ENCODE measurements at places on chromosomes 7 and 10.

DNA sequence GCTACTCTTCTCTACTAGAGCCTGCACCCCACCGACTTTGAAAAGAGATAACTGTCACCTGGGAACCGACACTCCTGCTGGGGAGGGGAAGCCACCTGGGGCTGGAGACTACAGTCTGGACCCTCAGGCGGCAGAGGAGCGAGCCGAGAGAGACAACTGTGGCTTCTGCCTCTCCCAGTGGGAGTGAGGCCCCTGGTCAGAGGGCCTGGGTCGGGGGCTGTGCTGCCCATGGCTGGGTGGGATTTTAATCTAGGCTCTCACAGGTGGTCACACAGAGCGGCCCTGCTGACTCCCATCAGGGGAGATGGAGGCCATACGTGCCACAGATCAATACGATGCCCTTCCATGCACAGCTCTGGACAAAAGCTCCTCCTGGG, 372.1 kb downstream of the DNAJB6 start:
- DNase-seq, result no peak

DNA sequence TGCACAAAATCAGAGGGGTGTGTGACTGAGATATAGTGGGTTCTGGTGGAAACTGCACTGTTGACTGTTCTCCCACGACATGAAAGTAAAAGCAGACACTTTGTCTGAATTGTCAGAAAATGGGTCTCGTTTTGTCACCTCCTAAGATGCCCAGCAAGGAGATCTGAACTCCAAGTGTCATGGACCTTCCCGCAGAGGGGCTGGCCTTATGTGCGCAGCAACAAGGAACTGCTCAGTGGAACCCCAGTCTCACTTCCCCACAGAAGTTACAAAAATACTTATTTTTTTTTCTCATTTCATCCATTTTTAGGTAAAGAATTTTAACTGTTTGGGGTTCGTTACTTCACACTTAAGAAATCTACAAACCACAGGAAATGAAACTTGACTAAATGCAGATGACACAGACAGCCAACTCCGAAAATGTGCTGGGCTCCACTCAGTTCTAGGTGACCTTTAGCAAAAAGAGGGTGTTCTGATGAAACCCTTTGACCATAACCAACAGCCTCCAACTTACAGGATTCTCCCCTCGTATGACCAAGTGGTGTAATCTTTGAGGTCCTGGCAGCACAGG, 115.0 kb downstream of the FAM107B start:
- peak; percentile 90 for DNase-seq

- no peak for DNase-seq
Observed at GRCh38 chr10:78688901-78689583, 379.7 kb upstream of the ZMIZ1 start.

GRCh38 chr10:94180576-94180975, 182.2 kb downstream of the NOC3L start:
- DNase-seq, result no peak

DNA sequence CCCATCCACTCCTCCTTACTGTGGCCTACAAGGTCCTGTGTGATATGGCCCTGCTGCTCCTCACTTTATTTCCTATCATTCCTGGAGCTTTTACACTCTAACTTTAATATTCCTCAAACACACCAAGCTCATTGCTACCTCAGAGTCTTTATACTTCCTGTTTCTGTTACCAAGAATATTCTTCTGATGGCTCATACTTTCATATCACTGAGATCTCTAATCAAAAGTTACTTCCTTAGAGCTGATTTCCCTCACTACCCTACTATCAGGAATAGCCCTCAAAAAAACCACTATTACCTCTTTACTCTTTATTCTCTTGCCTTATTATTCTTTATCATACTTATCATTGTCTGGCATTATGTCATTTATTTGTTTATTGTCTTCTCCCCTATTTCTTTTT, 5.8 kb upstream of the PPP3CB start:
- peak; percentile 37 for DNase-seq

- DNase-seq, result no peak
Observed at GRCh38 chr10:127021801-127022200, 116.6 kb downstream of the DOCK1 start.

- DNase-seq, result peak; percentile 59
Observed at GRCh38 chr10:129785536-129785981, 178.5 kb downstream of the EBF3 start.

DNA sequence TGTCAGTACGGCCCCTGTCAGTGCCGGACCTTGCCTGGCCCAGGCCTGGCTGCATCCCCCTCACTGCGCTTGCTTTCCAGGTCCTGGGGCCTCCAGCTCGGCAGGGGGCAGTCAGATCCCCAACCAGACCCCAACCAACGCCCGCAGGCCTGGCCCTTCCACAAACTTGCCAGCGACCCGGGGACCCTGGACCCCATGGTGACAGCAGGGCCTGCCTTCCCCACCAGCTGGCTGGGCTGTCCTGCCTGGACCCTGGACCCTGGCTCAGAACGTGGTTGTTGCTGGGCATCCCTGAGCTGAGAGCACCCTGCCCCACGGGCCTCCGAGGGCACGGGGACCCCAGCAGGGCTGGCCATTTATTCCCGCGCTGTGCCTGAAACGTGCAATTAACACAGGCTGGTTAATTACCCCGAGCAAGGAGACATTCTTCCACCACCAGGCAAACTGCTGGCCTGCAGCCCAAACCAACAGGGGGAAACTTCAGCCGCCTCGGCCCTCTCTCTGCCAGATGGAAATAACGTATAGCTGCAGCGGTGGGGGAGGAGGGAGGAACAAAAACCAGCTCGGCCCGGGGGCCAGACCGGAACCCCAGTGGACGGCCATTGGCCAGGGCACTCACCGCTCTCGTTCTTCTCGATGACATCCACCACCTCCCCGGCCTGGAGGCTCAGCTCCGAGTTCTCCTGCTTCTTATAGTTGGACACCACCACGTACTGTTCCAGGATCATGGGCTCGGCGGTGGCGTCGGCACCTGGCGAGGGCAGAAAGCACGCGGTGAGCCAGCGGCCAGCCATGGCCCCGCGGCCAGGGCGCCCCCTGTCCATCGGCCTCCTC, 167.1 kb downstream of the NEURL1 start:
- DNase-seq, result no peak

- DNase-seq, result no peak
Observed at GRCh38 chr7:15832996-15833395, 146.5 kb upstream of the MEOX2 start.

DNA sequence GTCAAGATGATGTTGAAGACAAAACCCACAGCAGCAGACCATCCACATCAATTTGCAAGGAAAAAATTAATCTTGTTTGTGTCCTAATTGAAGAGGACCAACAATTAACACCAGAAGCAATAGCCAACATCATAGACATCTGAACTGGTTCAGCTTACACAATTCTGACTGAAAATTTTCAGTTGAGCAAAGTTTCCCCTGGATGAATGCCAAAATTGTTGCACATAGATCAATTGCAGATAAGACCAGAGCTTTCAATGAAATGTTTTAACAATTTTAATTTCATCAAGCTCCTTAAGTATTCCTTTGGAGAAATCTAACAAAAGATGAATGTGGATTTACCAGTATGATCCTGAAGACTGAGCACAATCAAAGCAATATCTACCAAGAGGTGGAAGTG, 168.6 kb downstream of the CTNNA3 start:
- no peak for DNase-seq

- no peak for DNase-seq
Observed at GRCh38 chr7:46218461-46219200, 297.6 kb upstream of the IGFBP3 start.

GRCh38 chr10:72235544-72236279, 19.6 kb upstream of the ASCC1 start:
- DNase-seq, result no peak

DNA sequence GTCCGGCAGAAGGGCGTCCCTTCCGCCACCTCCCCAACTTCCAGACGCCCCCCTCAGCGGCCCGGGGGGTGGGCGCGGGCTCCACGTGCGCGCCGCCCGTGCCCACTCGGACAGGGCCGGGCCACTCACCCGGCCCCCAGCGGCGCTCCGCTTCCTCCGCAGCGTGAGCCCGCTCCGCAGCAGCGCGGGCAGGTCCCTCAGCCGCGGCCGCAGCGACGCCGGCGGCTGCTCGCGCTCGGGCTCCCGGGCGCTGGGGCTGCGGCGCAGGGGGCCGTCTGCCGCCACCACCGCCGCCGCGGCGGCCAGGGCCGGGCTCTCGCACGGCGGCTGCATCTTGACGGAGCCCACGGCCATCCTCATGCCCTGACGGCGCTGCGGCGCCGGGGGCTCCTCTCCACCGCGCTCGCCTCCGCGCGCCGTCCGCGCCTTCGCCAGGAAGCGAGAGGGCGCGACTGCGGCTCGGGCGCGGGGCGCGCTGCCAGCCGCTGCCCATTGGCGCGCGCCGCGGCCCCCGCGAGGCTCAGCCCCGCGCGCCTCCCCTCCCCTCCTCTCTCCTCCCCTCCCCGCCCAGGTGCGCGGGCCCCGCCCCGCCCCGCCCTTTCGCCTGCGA, at the start of gene RAPGEF5:
TSS of gene RAPGEF5 (minus strand) at position 454 of the 610 bp plus-strand sequence. CDS start at position 360, 94 bp downstream.
- DNase-seq, result no peak

GRCh38 chr10:116620423-116621400, at the start of gene PNLIPRP2:
PNLIPRP2 (plus strand) TSS chr10:116620953.
- DNase-seq, result no peak

GRCh38 chr10:104317726-104318299, 20.5 kb downstream of the ITPRIP start:
- DNase-seq, result no peak

DNA sequence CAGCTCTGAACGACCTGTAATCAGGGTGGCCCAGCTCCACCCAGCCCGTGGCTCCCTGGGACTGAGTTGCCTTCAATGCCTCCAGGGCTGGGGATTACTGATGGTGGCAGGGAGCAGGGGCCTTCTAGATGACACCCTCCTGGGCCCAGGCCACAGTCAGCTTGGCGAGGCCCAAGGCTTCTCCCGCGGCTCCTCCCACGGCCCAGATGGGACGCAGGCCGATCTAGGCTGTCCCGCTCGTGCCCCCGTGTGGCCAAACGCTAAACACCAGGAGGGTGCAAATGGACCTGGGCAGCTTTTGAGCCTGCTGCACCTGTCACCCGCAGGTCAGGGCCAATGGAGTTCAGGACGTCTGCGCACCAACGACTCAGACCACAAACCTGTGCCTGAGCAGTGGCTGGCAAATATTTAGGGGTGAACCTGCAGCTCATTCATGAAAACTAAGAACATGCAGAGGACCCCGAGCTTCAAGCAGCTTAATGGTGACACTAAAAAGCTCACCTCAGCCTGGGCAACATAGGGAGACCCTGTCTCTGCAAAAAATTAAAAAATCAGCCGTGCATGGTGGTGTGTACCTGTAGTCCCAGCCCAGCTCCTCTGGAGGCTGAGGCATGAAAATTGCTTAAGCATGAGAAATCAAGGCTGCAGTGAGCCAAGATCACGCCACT, 43.2 kb downstream of the ASB13 start:
- DNase-seq, result peak; percentile 78

GRCh38 chr10:18436902-18437301, 214.5 kb downstream of the NSUN6 start:
- DNase-seq, result no peak

DNA sequence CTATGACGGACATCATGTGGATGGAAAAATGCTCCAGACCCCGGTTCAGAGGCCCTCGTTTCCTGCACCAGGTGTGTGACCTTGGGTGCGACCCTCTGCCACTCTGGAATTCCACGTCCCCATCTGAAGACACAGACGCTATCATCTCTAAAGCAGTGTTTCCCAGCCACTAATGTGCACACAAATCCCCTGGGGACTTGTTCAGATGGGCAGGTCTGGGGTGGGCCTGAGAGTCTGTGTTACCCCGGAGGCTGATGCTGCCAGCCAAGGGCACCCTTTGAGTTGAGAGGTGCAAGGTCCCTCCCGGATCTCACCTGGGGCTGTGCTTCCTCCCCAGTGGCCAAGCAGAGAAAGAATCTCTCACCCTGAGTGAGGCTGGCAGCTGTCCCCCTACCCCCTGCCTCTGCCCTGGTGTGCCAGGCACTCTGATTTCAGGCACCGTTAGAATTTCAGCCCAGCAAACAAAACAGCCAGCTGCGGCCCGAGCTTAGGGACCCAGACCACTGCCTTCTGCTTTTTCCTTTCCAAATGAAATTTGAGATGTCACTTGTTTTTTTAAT, 90.0 kb downstream of the SLIT1 start:
- no peak for DNase-seq

DNA sequence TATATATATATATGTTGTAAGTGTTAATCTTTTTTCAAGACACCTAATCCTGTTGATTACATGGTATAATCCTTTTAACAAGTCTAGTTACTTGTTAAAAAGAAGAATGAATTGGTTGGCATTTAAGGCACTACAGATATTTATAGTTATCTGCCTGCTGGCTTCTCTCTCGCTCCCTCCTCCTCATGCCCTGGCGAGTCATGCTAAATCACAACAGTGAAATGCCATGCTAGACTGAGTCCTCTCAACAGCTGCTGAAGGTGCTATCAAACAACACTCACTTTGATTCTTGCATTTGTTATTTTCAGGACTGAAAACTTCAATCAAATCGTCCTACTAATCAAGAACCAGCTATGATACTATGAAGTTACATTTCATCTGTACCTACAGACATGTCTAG, 15.4 kb downstream of the NRAP start:
- no peak for DNase-seq

GRCh38 chr10:88136712-88137111, 273.3 kb downstream of the PTEN start:
- no peak for DNase-seq

DNA sequence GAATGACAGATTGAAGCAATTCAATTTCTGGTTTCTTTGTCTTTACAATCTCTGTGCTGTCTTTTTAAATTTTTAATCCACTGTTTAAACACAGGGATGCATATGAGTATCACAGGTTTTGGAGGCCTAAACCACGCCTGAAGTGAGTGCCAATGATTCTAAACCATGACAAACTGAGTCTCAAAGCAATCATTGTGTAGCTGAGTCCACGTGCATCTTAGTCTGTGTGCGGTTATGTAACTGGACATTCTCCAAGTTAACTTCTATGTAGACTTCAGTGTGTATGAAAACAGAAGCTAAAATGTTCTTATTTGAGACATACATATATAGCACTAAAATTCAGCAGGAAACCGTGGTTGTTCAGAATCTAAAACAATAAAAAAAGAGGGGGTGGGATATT, 79.3 kb upstream of the ST8SIA6 start:
- no peak for DNase-seq

- DNase-seq, result no peak
Observed at GRCh38 chr7:55261386-55261770, 103.8 kb upstream of the LANCL2 start.

DNA sequence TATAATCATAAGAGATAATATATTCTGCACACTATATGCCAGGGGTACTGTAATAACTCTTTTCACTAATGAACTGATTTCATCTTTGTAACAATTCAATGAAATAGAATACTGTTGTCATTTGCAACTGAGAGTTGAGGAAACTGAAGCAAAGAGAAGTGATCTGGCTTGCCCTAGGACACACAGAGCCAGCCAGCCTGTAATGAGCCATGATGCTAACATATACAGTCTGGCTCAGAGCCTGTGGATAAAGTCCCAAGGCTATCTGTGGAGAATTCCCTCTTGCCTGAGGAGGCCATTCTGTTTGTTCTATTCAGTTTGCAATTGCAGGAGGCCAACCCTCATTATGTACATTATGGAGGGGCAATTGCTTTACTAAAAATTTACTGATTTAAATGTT, 241.3 kb downstream of the CXCL12 start:
- no peak for DNase-seq

- DNase-seq, result no peak
Observed at GRCh38 chr10:74652664-74653063, 173.7 kb upstream of the KAT6B start.

GRCh38 chr7:153422291-153423209, 629.6 kb upstream of the DPP6 start:
- peak; percentile 58 for DNase-seq
